ENCODE measurements at places on chromosomes 1 and 21.

GRCh38 chr1:180584869-180585268 lies 26.1 kb downstream of the OVAAL start:
- DNase-seq = no peak

GRCh38 chr21:24023402-24023801 lies 1583.9 kb downstream of the MRPL39 start:
- DNase-seq = no peak

- no peak for DNase-seq
Observed at GRCh38 chr1:200437556-200438203, 27.8 kb upstream of the ZNF281 start.

DNA sequence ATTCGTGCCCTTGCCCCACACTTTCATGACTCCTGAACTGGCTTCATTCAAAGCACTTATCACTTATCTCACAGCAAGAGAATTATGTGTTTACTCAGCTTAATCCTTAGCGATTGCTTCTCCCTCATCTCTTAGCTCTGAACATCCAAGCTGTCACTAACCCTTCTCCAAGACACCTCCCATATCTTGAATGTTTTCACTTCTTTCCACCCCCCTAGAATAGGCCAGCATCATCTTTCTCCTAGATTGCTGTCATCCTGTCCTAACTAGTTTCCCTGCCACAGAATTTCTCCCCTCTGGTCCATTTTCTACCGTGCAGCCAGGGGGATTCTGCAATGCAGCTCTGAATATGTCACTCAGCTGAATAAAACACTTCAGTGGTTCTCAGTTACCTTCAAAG lies 68.6 kb upstream of the SPATA6 start:
- no peak for DNase-seq

DNA sequence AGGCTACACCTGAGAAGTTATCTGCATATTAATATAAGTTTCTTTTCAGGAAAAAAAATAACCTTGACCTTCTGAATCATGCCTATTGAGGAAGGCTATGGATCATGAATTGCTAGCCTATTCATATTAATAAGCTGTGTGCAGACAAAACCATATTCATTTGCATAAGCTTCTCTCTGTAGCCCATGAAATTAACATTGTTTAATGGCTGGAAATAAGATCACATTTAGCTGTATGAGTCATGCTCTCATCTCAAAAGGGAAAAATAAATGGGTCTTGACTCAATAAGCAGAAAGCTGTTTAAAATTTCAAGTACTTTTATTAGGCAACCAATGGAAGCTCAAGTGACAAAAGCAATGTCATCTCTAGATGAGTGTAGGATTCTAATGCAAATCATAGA lies 330.0 kb upstream of the DEPDC1 start:
- DNase-seq = no peak

DNA sequence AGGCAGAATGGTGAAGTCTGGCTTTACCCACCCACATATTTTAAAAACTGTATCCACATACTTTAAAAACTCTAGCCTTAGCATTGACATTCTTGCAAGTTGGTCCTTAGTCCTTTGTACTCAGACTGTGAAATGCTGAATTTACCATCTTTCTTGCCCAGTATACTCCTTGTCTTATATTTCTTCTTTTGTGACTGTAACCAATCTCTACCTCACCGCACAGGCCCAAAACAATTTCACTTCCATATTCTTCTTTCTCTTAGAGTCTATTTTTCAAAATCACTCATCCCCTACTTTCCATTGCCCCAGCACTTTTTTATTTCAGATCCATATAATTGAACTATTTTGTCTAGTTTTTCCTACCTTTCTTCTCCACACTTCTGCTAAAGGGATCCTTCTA lies 892.4 kb upstream of the B3GALT2 start:
- DNase-seq = no peak

DNA sequence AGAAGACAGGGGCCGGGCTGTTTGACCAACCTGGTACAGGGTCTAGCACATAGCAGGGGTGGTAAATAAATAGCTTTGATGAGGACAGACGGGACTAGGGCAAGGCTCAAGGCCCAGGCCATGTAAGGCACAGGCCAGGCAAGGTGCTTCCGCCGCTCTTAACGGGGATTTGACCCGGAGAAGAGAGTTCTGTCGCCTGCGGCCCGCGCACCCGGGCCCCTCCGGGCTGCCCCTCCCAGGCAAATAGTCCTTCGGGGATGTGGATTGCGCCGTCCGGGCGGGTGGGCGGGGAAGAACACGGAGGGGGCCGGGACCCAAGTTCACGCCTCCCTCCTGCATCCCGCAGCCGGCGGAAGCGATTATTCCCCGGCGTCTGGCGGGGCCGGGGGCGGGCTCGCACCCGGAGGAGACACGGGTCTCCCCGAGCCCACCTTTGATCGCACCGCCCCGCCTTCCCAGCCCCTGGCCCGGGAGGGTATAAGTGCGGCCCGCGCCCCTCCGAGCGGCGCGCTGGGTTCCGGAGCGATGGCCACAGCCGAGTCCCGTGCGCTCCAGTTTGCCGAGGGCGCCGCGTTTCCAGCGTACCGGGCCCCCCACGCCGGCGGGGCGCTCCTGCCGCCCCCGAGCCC lies at the start of gene MIXL1:
Gene MIXL1 (plus strand): TSS at position 508 of the 629 bp plus-strand sequence. CDS start 18 bp downstream, at position 526.
- DNase-seq = no peak

DNA sequence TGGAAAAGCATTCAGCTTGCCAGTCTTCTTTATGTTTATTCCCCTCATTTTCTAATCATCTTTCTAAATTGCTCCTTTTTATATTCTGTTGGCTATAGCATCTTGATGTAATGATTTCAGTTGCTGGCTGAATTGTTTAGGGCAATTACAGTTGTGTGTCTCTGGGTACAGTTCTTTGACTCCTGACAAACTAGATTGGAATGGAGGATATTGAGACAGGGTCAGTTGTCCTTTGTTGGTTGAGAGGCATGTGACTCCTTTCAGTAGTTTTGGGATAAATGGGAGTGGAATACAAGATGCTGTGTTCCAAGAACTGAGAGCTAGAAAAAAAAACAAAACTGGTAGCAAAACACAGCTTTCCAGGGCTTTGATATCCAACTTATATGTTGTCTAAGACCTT lies 1.5 kb downstream of the CENPF start:
- no peak for DNase-seq

DNA sequence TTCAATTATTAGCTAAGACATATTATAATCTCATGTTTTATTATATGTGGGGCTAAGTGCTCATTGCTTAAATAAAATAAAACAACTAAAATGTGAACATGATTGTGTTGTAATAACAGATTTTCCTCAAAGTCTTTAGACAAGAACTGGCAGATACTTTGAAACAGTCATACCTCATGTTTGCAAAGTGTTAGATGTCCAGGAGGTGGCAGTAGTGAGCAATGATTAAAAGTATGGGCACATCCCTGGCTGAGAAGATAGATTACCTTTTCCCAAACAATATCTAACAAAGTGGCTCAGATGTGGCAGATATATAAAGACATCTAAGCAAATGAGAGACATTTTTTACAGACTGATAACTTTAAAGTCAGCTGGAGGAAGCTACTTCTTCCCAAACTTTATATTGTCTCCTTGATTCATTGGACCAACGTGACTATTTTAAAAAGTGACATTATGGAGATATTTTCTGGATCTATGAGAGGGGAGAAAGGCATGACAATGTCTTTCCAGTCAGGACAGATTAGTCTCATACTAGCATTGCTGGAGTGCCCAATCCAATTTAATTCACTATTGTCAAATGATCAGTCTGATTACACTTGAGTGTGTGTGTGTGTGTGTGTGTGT lies 269.8 kb downstream of the S1PR1 start:
- DNase-seq = no peak

- no peak for DNase-seq
Observed at GRCh38 chr1:105483436-105483835, 1573.0 kb upstream of the PRMT6 start.

- DNase-seq = no peak
Observed at GRCh38 chr1:33082575-33083108, 1.7 kb downstream of the AZIN2 start.

GRCh38 chr1:35316264-35316663 lies 47.8 kb downstream of the ZMYM4 start:
- no peak for DNase-seq

DNA sequence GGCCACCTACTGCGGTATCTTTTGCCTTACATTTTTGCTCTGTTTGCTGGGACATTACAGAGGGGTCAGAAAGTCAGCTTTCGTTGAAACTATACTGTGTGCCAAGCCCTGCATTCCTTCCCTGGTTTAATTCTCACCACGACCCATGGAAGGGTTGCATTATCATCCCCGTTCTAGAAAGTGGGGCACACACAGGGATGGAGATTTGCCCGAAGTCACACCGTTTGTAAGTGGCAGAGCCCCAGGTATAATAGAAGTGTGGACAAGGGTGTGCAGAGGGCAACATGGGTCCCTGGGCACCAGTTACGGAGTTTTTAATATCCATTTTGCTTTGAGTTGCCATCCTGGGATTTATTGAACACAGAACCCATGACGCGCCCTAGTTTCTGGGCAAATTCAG lies 11.8 kb downstream of the DMRTB1 start:
- no peak for DNase-seq

GRCh38 chr21:46188226-46189212 lies 4.3 kb upstream of the SPATC1L start:
- no peak for DNase-seq

DNA sequence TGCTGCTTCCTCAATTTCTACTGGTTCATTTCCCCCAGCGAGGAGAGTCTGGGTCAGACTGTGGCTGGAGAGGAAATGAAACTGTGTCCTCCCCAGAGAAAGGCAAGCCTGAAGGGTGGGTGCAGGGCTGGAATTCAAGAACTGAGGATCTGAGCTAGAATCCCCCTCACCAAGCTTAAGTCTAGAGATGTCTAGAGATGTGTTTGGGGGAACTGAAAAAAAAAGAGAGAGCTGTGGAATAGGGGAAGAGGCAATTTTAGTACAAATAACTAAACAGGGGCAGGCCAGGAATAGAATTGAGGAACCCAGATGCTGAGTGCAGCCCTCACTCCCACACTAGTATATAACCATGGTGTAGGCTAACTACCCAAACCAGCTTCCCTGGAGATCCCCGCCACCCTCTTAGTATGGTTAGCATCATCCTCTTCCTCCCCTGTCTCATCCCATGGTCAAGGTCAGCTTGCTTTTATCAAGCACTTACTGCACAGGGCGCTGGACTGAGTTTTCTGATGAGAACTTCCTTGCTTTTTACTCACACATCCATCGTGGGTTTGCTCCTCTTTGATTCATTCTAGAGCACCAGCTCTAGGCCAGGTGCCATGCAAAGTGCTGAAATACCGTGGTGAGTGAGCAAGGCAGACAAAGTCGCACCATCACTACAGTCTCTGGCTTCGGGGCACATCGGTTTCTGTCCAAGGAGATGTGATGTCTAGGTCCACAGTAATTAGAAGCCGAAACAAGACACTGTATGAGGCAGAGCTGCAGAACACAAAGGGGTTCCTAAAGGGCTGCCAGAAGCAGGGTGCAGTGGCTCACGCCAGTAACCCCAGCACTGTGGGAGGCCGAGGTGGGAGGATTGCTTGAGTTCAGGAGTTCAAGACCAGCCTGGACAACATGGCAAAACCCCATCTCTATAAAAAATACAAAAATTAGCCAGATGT lies 112.9 kb upstream of the IPO9 start:
- no peak for DNase-seq

DNA sequence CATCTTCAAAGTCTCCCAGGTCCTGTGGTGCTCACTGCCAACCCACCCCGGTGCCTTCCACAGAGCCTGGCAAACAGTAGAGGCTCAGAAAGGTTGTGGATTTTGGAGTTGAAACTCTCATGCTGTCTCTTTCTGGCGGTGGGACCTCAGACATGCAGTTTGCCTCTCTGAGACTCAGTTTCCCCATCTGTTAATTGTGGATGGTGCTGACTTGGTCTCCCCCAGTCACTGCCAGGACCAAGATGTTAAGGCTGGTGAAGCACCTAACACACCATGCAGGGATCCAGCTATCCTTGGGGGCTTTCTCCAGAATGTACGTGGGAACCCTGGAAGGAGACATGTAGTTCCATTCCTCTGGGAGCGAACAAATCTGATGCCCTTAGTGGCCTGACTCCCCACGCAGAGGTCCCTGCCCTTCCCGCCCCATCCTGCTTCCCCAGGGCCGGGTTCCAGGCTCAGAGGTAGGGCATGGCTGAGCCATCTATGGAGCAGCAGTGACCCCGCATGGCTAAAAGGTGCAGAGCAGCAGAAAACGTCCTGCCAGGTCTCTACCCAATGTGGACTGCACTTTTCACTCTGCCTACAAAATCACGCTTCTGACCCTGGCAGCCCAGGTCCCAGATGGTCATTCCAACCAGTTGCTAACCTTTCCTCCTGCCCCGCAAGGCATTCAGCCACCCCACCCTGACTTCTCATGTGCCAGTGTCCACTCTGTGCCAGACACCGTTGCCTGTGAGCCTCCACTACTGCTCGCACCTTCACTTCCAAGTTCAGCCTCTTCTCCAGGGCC lies 9.2 kb upstream of the TTC22 start:
- DNase-seq = peak; percentile 66

- DNase-seq = no peak
Observed at GRCh38 chr1:110144366-110144765, 5.9 kb upstream of the SLC6A17 start.

DNA sequence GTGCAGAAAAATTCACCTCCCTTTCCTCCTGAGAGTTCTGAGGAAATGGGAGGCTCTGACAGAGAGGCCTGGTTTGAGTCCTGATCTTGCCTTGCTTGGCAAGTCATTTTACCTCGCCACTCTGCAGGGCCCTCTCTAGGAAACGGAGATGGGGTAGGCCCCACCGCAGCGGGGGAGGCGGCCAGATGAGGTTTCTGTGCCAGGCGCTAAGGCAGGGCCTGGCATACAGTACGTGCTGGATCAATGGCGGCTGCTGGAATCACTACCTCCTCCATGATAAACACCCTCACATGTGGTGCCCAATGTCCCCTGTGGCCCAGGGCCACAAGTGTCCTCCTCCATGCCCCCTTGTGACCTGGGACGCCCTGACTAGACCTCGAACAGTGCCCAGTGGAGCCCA lies 499 bp upstream of the PLEKHG5 start:
- DNase-seq = no peak

DNA sequence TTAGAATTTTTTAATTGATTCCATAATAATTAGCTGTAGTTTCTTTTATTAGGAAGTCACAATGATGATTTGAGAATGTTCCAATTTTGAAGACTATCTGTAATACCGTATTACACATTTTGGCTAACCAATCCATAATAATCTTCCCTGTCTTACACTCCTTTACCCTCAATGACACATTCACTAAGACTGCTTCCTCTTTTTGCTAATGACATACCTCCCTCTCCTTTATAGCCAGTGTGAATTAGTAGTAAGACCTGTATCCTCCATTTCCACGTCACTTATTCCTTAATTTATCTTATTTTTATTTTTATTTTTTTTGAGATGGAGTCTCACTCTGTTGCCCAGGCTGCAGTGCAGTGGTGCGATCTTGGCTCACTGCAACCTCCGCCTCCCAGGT lies 10.1 kb downstream of the KDM1A start:
- DNase-seq = no peak

- no peak for DNase-seq
Observed at GRCh38 chr1:20612221-20612746, 21.0 kb upstream of the PINK1 start.

GRCh38 chr1:152970495-152970894 lies at the start of gene SPRR4:
TSS of gene SPRR4 (plus strand) at chr1:152970648. CDS start at chr1:152971891, 1,243 bp downstream.
- no peak for DNase-seq

- no peak for DNase-seq
Observed at GRCh38 chr1:206925106-206925736, 3.5 kb upstream of the FCMR start.

GRCh38 chr1:38745476-38746401 lies 113.8 kb downstream of the RRAGC start:
- no peak for DNase-seq

- DNase-seq = no peak
Observed at GRCh38 chr21:41012425-41012824, 155.5 kb upstream of the BACE2 start.
